Stimulated activated CD8-positive, alpha-beta memory T cell treated with anti-CD3 and anti-CD28 coated beads, Interleukin-7, amount 100 ng/mL, for 48 hours (primary cell): ENCODE measurements at places on chromosomes 2 and 18.

DNA sequence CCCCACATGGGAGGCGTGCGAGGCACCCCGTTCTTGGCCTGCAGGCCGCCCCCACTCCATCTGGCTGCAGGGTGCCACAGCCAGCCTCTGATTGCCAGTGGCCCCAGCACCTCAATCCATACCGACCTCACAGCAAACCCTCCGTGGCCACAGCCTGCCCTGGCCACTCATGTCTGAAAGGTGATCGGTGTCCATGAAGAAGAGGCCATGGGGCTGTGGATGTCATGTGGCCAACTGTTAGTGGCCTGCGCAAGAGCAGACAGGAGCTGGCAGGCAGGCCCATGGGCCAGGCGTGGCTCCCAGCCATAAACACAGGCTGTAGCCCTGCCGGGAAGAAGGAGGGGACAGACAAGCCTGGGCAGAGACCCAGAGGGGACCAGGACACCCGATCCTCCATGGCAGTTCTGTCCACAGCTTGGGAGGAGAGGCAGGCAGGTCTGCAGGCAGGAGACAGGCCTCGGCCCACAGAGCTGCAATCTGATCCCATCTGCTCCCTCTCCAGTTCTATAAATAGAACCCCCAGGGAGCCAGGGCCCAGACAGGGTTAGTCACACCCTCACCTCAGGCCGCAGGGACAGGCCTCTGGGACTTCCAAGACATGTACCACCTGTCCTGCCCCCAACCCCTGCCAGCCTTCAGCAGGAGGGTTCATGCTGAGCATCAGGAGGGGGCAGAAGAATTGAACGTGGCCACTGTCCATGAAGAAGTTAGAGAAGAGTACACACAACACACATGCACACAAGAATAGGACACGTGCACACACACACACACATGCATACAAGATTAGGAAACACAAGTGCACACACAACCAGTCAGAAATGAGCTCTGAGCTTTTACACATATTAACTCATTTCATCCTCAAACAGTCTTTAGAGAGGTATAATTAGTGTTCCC is 16.9 kb downstream of the STEAP3 start:
- DNase-seq: no peak

GRCh38 chr2:222797261-222797660 is 63.6 kb upstream of the ACSL3 start:
- DNase-seq: no peak

GRCh38 chr2:176405477-176405876 is 136.2 kb downstream of the MTX2 start:
- no peak for DNase-seq

DNA sequence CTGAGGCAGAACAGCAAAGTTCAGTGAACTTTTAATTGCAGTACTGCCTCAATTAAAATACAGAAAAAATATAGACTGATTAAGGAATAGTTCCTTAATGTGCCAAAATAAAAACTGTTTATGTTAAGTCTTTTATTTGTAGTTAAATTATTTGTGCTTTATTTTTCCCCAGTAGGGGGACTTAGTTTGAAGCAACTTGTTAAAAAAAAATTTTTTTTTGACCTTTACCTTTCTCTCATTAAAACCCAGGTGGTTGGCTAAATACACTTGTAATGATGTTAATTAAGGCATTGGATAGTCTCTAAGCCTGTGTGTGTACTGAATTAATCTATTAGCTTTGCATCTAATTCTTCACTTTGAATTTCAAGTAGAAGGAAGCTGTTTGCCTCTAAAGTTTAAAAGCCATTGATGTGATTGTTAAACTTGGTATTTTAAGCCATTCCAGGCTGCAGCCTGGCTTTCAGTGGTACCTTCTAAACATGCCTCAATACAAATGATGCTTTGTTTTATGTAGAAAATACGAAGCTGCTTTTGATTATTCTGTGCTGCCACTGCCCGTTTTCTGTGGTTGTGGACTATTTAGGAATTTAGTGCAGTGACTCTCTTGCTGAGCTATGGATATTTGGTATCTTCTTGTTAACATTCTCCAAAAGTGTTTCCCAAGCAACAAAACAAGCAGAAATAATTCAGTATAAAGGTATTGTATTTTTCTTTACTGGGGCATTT is 102.9 kb downstream of the TANC1 start:
- DNase-seq: no peak

- no peak for DNase-seq
These were observed 50.3 kb downstream of the CAPN13 start for GRCh38 chr2:30756971-30757370.

DNA sequence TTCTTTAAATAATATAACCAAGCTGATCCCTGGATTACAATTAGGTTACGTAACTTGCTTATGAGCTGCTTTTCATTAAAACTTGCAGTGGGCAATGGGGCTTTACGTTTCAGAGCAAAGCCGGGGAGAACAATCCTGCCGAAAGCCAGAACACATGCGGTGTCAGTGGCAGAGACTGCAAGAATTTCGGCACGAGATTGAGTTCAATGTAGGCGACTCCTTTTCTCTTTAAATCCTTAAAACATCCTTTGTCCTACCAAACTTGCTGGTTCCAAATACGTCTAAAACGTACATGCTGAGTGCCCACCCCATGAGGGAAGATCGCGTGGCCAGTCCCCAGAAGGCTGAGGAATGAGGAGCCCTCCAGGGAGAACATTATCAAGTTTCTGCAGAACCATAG is 36.8 kb upstream of the NCOA1 start:
- no peak for DNase-seq

DNA sequence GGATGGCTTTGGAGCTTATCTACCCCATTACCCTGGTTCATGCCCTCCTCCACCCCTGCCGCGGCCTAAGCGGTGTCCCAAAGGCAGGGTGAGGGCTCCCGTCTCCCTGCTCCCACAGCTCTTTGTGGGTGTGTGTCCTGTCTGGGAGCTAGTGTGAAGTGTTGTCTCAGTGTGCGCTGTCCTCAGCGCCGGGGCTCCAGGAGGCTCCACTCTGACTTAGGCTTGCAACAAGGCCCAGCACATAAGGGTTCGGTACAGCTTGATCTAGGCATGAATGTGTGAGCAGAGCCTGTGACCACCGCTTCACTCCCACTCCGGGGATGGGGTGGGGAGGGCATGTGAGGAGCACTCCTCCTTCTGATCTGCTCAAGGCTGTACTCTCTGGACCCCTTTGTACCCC is 1.2 kb downstream of the MC2R start:
- DNase-seq: no peak

GRCh38 chr2:42659609-42660008 is 91.2 kb downstream of the MTA3 start:
- DNase-seq: no peak

DNA sequence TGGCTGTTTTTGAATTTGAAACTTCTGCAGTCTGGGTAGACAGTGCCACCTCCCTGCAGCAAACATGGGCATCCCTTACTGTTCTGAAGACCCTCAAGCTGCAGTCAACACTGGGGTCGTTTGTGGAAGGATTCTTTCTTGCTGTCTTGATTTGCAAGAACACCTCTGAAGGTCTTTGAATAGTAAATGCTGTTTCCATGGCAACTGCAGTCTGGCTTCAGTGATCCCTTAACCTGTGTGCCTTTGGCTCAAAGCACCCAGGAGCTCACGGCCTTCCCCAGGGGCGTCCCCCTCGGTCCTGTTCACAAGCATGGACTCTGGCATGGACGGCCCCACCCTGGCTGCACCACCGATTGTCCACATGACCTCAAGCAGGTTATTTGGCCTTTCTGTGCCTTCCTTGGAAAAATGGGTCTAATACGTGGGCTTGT is 38.3 kb downstream of the LRRFIP1 start:
- DNase-seq: no peak

- no peak for DNase-seq
These were observed 5.0 kb downstream of the NTSR2 start for GRCh38 chr2:11665028-11665427.

GRCh38 chr2:98569915-98570314 is 38.4 kb downstream of the COA5 start:
- DNase-seq: no peak

DNA sequence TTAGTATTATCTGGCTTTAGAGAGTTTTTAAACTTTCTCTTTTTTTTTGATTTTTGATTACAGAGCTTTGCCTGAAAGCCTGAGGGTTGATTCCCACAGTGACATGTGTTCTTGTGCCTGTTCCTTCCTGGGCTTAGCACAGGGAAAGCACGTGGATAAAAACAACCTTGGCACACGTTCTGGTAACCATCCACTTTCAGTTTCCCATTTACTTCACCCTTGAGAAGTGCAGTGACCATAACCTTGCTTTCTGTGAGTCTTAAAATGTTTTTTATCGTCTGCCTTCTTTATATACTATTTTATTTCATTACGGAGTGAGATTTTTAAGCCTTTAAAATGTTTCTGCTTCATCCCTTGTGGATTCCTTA is 11.5 kb downstream of the CD226 start:
- no peak for DNase-seq

DNA sequence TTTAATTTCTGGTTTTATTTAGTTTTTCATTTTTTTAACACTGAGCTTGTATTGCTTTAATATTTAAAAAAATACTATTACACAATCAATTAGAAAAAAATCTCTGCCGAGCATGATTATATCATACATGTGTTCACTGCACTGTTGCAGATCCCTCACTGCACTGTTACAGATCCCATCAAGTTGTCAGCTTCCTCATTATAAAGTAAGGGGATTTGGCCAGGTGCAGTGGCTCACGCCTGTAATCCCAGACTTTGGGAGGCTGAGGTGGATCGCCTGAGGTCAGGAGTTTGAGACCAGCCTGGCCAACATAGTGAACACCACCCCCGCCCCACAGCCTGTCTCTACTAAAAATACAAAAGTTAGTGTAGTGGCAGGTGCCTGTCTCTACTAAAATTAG is 33.0 kb upstream of the METTL21A start:
- no peak for DNase-seq

GRCh38 chr2:46361920-46362666 is 64.9 kb downstream of the EPAS1 start:
- DNase-seq: no peak

DNA sequence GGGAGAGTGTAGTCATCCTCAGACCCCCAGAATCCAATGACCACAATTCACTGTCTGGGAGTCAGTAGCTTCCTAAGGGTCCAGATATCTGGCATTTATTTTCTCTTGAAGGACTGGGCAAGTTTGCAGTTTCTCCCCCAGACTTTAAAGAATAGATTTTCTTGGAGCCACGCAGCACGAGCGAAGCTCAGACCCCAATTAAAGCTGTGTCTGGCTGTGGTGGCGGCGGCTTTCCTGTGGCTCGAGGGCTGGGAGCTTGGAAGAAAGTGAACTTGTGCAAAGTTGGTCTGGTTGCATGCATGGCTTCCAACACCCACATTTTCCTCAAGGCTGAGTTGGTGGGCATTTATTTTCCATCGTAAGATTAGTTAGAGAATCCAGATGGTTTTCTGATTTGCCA is 105.0 kb downstream of the ACKR3 start:
- DNase-seq: no peak

GRCh38 chr2:197946562-197946961 is 142.2 kb downstream of the PLCL1 start:
- no peak for DNase-seq

GRCh38 chr2:64526034-64526433 is 1.9 kb downstream of the AFTPH start:
- DNase-seq: no peak

GRCh38 chr2:136189221-136189782 is 71.4 kb upstream of the CXCR4 start:
- DNase-seq: no peak

DNA sequence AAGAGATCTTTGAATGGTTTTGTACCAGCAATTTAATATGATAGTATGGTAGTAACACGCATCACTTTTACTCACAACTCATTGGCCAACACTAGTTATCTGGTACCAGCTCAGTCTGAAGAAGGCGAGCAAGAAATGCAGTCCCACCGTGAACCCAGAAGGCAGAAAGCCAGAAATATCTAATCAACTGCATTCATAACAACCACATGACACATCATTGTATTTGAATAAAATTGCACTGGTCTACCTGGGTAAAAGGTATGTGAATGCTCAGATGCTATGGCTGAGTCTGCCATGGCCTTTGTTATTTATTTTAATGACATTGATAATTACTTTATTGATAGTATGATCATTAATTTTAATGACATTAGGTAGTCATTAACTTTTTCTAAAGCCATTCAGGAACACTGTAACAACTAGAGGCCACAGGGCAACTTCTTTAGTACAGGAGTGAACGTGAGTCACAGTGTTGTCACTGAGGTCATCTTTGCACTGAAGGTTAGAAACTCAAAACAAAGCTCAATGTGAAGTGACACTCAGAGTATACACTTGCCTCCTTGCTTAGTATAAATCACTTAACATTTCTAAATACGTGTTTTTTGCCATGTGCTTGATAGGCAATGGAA is 475.6 kb upstream of the TNP1 start:
- DNase-seq: no peak

GRCh38 chr2:29115797-29116781 is 874 bp downstream of the CLIP4 start:
- peak; percentile 51 for DNase-seq

DNA sequence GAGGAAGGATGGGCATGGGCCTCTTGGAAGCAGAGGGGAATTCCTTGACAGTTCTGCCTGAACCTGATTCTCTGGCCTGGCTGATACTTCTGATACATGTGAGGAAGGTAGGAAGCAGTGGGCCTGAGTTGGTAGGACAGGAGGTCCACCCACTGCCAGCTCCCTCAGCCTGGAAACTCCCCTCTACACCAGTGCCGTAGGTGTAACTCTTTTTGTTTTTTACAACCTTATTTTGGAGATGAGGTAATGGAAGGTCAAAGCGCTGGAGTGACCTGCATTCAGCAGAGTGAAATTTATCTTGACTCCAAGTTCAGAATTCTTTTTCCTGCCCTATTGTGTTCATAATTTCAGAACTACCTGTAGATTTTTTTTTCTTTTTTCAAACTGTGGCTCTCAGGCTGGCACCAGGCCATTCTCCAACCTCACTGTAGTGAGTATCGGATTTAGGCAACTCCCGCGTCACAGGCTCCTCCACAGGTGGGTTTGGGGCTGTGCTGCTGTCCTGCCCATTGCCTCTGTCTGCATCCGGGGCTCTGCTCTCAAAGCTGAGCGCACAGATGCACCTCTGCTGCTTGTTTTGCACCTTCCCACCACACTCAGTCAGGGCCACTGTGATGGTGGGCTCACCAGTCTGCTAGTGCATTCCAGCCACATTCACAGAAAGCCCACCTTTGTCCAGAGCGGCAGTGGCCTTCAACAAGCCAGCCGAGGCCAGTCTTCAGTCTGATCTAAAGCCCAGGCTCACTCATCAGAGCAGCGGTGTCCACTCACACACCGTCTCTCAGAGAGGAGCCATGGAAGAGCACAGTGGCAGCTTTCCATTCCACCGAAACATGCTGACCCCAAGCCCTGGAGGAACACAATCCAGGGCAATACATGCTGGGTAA is 87.2 kb downstream of the UXS1 start:
- DNase-seq: no peak

- peak; percentile 37 for DNase-seq
These were observed 31.9 kb upstream of the CREG2 start for GRCh38 chr2:101419096-101419663.

DNA sequence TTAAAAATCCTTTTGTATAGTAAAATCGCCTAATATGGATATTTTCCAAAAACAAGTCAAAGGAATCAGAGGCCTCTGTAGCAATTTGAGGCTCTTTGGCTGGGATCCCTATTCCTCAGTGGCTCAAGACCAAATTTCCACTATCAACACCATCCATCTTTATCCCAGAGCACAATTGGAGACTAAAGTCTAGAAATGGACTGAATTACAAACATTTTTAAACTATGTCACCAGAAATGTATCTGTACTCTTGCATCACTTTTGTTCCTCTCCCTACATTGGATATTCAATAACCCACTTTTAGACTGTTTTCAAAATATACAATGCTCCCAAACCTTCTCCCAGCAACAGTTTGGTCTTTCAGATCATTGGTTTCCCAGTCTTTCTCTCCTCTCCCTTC is 140.4 kb upstream of the KLHL29 start:
- no peak for DNase-seq

GRCh38 chr2:128754246-128754724 is 435.6 kb upstream of the HS6ST1 start:
- DNase-seq: no peak
